Hair follicle dermal papilla cell (primary cell): ENCODE measurements at places on chromosomes 1 and 21. TPM values are rescaled to one million over a fixed set of nuclear protein-coding genes. Genes with fewer than 3 reads are reported as not detected.

The VPS13D gene
- 39.6 and 50.5 TPM in 2 replicates for total RNA-seq

The ATP1A4 gene
- not detected in 2 replicates for total RNA-seq

The ELK4 gene
- total RNA-seq = 22.2 and 29.4 TPM in 2 replicates

The LCK gene
- total RNA-seq = not detected in 2 replicates

The MEF2D gene
- total RNA-seq = 25.6 and 26.4 TPM in 2 replicates

The CCDC27 gene
- not detected in 2 replicates for total RNA-seq

The MROH9 gene
- 0.36 TPM in 1 of 2 replicates, not detected in the other for total RNA-seq

The OLIG1 gene
- total RNA-seq = not detected in 2 replicates

The TFB2M gene
- 21.6 and 22.2 TPM in 2 replicates for total RNA-seq

The DIO1 gene
- not detected in 2 replicates for total RNA-seq

The C2CD4D gene
- total RNA-seq = not detected in 2 replicates

The KIF21B gene
- total RNA-seq = 0.12 and 0.16 TPM in 2 replicates

The PRAMEF25 gene
- total RNA-seq = not detected in 2 replicates

The TFF1 gene
- not detected in 2 replicates for total RNA-seq

The SEC16B gene
- total RNA-seq = 4.0 and 5.8 TPM in 2 replicates

The ADAMTS4 gene
- total RNA-seq = 15.5 and 21.4 TPM in 2 replicates

The NEGR1 gene
- total RNA-seq = 22.2 and 31.6 TPM in 2 replicates

The F13B gene
- not detected in 2 replicates for total RNA-seq

The CD1B gene
- not detected in 2 replicates for total RNA-seq

The TRPM2 gene
- under 0.01 TPM in 1 of 2 replicates, not detected in the other for total RNA-seq

The MYOG gene
- not detected in 2 replicates for total RNA-seq

The IQGAP3 gene
- 6.5 and 7.7 TPM in 2 replicates for total RNA-seq

The HLCS gene
- total RNA-seq = 42.3 and 54.2 TPM in 2 replicates

The HCRTR1 gene
- total RNA-seq = not detected in 2 replicates

The OR2T11 gene
- not detected in 2 replicates for total RNA-seq

The COL24A1 gene
- 10.4 and 12.0 TPM in 2 replicates for total RNA-seq

The PLA2G2C gene
- not detected in 2 replicates for total RNA-seq

The WLS gene
- 31.0 and 40.7 TPM in 2 replicates for total RNA-seq

The FCGR3A gene
- not detected in 2 replicates for total RNA-seq

The SLC5A3 gene
- 158 and 163 TPM in 2 replicates for total RNA-seq
